ENCODE measurements at places on chromosomes 13 and 19. TPM values are rescaled to one million over a fixed set of nuclear protein-coding genes. Genes with fewer than 3 reads are reported as not detected.

The BICRA gene
- total RNA-seq = 17.1 TPM

The ADGRE1 gene
- not detected for total RNA-seq

The ATP8B3 gene
- total RNA-seq = 4.6 TPM

The ATP4A gene
- total RNA-seq = not detected

The LRRC63 gene
- not detected for total RNA-seq

The APC2 gene
- total RNA-seq = 1.5 TPM
